ENCODE measurements at places on chromosomes 1 and 21.

GRCh38 chr1:74763807-74764206 lies 30.9 kb downstream of the TYW3 start:
- DNase-seq: no peak

DNA sequence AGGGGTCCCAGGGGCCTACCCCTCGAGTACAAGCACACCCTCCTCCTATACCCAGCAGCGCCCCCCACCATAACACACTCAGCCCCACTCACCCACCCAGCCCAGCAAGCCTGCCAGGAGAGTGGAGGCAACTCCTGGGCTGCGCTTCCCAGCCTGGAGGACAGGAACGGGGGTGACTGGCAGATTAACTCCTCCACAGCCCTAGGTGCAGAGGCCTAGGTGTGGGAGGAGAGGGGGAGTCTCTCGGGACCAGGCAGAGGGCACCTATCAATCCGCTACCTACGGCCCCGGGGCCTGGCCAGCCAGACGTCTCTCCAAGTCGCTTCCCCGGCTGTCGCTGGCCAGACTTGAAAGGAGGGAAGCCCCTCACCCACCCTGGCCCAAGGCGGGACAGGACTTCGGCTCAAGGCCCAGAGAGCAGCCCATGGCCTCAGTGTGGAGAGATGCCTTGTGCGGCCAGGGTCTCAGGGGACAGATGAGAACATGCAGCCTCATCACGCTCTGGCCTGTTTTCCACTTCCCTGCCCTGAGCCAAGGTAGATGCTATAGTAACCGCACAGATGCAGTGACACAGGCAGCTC lies 24.9 kb downstream of the MATN1 start:
- no peak for DNase-seq

GRCh38 chr21:43827015-43827611 lies 37.7 kb downstream of the RRP1 start:
- no peak for DNase-seq

GRCh38 chr1:87402241-87403002 lies 73.7 kb downstream of the LMO4 start:
- no peak for DNase-seq

- no peak for DNase-seq
Measured at GRCh38 chr21:41418393-41418792, 7.6 kb upstream of the MX1 start.

DNA sequence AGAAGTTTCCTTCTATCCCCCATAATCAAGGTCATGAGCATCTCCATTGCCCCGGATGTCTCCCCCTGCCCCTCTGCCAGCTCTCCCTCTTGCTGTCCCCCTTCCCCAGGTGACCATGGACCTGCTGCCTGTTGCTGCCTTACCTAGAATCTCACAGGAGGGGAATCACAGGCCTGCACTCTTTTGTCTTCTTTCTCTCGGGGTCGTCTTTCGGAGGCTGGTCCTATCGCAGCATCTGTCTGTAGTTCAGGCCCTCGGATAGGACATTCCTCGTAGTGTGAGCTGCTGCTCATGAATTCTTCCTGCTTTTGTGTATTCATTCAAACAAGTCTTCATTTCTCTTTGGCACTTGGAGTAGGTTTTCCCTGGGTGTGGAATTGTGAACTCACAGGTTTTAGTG lies 39.9 kb upstream of the ACTRT2 start:
- DNase-seq: no peak

- DNase-seq: no peak
Measured at GRCh38 chr1:201427963-201428362, 6.4 kb upstream of the TNNI1 start.

- peak; percentile 92 for DNase-seq
Measured at GRCh38 chr1:21491488-21492355, 17.5 kb upstream of the ALPL start.

DNA sequence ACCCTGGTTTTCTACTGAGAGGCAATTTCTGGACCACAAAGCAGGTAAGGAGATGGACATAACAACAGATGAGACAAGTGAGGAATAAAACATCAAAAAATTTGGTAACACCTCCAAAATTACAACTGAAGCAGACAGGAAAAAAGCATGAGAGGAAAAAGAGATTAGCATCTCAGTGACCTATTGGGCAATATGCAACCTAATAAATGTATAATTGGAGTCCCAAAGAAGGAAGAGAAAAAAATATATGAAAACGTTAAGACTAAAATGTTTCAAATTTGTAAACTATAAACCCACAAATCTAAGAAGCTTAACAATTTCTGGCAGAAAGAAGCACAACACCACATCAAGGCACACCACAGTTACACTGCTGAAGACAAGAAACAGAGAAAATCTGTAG lies 208.2 kb upstream of the TNR start:
- DNase-seq: no peak

GRCh38 chr1:163063610-163064009 lies 5.6 kb upstream of the RGS4 start:
- no peak for DNase-seq

DNA sequence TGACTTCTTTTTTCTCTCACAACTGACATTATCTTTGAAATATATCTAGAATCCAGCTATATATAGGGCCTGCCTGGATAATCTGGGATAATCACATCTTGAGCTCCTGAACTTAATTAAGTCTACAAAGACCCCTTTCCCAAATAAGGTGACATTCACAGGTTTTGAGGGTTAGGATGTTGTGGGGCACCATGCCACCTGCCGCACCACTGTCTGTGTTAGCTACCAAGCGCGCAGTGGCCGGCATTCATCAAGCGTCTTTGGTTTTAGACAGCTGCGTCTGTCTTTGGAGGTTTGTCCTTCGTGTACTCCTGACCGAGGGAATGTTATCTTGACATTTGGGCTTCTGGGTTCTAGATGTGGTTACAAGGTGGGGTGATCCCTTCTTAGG lies 7.5 kb downstream of the TRAPPC10 start:
- no peak for DNase-seq

GRCh38 chr1:24003331-24003972 lies 23.3 kb upstream of the SRSF10 start:
- DNase-seq: no peak

- no peak for DNase-seq
Measured at GRCh38 chr1:163655565-163655964, 333.8 kb downstream of the NUF2 start.

GRCh38 chr1:147726168-147726567 lies 34.2 kb downstream of the GJA5 start:
- DNase-seq: no peak

DNA sequence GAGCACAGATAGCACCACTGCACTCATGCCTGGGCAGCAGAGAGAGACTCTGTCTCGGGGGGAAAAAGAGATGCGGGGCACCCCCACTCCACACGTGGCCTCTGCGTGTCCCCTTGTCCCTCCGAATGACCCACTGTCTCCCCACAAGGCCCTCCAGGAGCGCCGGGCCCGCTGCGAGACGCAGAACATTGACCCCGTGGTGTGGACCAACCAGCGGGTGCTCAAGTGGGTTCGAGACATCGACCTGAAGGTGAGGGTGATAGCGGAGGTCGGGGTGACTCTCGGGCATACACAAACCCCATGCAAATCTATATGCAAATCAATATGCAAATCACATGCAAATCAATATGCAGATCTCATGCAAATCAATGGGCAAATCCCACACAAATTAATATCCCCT lies 50.3 kb upstream of the TMEM51 start:
- no peak for DNase-seq

- peak; percentile 53 for DNase-seq
Measured at GRCh38 chr1:30111431-30111830, 612.0 kb downstream of the MATN1 start.

GRCh38 chr1:208722592-208722991 lies 478.4 kb upstream of the PLXNA2 start:
- no peak for DNase-seq

GRCh38 chr1:36773827-36774541 lies 260.3 kb downstream of the GRIK3 start:
- no peak for DNase-seq

- peak; percentile 10 for DNase-seq
Measured at GRCh38 chr1:224789311-224789710, 140.2 kb upstream of the DNAH14 start.

DNA sequence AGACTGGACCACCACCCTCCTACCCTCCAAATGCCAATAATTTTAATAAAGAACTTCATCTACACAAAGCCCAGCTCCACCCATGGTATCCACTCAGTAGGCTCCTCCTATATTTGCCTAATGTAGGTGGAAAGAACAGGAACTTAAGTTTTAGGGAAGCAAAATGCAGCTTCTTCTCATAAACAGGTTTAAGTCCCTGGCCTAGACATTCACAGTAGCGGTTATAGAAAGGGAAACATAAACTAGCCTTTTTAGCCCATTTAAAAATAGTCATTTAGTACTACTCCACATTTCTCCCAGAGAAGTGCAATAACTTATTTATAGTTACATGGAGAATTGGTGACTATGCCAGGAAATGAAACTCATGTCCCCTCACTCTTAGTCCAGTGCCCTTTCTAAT lies 56.6 kb upstream of the CPLANE2 start:
- DNase-seq: no peak

DNA sequence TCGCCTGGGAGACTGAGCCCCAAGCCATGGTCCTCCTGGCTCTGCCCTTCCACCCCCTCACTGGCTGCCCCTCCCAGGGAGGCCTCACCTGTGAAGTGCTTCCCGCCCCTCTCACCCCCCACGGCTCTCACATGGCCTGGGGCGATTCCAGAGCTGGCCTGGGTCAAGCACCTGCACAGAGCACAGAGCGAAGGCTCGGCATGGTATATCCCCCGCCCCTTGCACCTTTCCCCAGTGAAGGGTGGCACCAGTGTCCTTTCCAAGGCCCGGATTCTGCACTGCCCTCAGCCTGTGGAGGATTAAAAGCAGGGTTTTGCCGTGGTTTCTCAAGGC lies 1.1 kb upstream of the AJAP1 start:
- no peak for DNase-seq

DNA sequence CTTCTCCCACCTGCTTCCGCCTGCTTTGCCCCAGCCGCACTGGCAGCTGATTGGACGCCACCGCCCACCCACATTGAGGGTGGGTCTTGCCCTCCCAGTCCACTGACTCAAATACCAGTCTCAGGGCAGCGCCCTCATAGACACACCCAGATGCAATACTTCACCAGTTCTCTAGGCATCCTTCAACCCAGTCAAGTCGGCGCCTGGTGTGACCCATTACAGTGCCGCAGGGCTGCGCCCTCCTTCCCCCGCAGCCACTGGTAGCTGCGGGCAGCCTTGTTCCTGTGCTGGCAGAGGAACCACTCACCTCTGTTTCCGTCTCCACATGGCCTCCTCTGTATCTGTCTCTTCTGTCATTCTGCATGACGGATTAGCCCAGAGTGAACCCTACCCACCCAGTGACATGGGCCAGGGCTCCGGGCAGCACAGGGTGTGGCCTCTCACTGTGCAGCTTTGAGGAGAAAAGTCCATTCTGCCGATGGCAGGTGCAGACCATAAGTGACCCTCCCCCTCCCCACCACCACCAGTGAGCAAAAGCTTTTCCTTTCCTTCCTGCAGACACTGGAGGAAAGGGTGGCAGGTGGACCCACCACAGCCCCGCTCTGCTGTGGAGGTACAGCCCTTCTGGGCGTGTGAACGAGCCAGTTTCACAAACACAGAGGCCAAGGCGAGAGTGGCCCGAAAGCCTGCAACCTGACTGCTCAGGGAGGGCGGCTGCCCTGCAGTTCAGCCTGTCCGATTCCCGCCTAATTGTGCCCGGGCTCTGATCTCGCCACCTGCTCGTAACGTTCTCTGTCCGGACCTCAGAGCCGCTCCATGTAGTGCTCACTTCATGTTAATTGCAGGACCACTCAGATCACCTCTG lies 57.1 kb downstream of the FAAP20 start:
- no peak for DNase-seq

- DNase-seq: no peak
Measured at GRCh38 chr1:36475910-36476604, 6.7 kb downstream of the CSF3R start.

- no peak for DNase-seq
Measured at GRCh38 chr1:167462341-167462740, 56.0 kb downstream of the CD247 start.

GRCh38 chr1:16117369-16117768 lies 38.5 kb downstream of the EPHA2 start:
- no peak for DNase-seq

DNA sequence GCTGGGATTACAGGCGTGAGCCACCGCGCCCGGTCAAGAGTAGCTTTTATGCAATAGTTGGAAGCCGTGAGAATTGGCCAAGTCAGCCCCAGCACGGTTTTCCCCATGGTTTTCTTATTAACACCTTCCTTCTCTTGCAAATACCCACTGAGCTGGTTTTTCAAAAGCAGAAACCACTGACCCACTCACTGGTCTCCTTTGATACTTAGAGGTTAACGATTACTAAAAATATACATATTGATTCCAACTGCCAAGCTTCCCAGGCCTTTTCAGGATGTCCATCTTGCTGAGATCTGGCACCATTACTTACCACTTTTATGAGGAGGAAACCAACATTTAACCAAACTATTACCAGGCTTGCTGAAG lies 25.9 kb upstream of the TARDBP start:
- DNase-seq: no peak

GRCh38 chr1:205480349-205480985 lies 24.0 kb upstream of the CDK18 start:
- DNase-seq: no peak

- DNase-seq: no peak
Measured at GRCh38 chr1:151501474-151501873, 9.7 kb upstream of the CGN start.

GRCh38 chr1:230823426-230823825 lies 44.9 kb downstream of the C1orf198 start:
- DNase-seq: no peak

GRCh38 chr1:175628548-175629317 lies 114.7 kb downstream of the TNR start:
- DNase-seq: no peak

Measured in NCI-H1105 treated with DMSO at 0.1 percent for 48 hours (cell line).